ENCODE measurements at places on chromosomes 2 and 18. TPM values are rescaled to one million over a fixed set of nuclear protein-coding genes. Genes with fewer than 3 reads are reported as not detected.

The TRAK2 gene
- total RNA-seq, result 78.1 TPM

The NOSTRIN gene
- 21.5 TPM for total RNA-seq

The PLGLB1 gene
- total RNA-seq, result 2.0 TPM

The B4GALT6 gene
- total RNA-seq, result 4.5 TPM

The RAMP1 gene
- 172 TPM for total RNA-seq

The SIX2 gene
- under 0.01 TPM for total RNA-seq

The SPC25 gene
- not detected for total RNA-seq

The CD8A gene
- total RNA-seq, result 0.83 TPM

GRCh38 chr18:3456686-3457069, 6.7 kb downstream of the TGIF1 start:
- H3K36me3 ChIP-seq, result peaks cover 34% of the 10 kb centered on the region
- peaks cover 57% of the 10 kb centered on the region for H3K4me1 ChIP-seq
- no peak overlapping the region for H3K4me3 ChIP-seq
- no peak for DNase-seq
- H3K27me3 ChIP-seq, result no peaks in the 10 kb centered on the region
- H3K27ac ChIP-seq, result no peak overlapping the region

DNA sequence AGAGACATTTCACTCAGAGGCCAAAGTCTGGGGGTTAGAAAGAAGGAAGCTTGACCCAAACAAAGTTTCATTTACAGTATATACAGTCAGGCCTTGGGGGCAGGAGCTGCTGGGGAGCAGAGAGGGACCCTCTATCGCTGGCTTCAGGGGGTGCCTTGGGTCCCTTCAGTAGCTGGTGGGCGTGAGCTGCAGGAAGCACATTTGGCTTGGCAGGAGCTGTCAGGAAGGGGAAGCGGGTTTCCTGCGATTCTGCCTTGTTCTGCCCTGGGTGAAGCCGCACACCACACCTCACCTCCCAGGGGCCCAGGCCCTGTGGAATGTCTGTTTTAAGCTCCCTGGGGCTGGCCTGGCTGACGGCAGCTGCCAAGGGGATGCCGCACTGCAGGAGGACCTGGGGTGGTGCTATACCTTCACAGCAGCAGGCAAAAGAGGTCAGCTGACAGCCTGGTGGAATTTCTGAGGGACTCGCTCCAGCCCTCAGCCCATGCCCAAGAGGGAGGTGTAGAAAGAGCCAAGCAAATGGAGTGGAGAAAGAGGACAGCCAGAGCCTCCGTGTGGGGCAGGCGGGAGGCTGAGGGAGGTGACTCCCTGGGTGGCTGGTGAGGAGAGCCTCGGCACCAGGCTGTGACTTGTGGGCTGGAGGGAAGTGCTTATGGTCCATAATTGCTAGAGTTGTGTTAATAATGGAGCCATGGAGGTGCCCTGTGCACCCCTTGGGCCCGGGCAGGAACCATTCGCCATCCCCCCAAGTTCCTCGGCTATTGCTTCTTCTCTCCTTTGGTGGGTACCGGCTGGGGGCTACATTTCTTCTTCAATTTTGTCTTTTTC, 43.9 kb downstream of the PSD4 start:
- no peak overlapping the region for H3K4me3 ChIP-seq
- peaks cover 40% of the 10 kb centered on the region for H3K4me1 ChIP-seq
- H3K27me3 ChIP-seq, result no peaks in the 10 kb centered on the region
- peak overlapping the region; percentile 66 for H3K27ac ChIP-seq

- no peak overlapping the region for H3K27ac ChIP-seq
- no peaks in the 10 kb centered on the region for H3K36me3 ChIP-seq
- no peaks in the 10 kb centered on the region for H3K27me3 ChIP-seq
- H3K4me1 ChIP-seq, result no peaks in the 10 kb centered on the region
- H3K4me3 ChIP-seq, result no peak overlapping the region
- DNase-seq, result no peak
Measured at GRCh38 chr18:63062246-63062645, 257.3 kb downstream of the BCL2 start.

- H3K4me1 ChIP-seq, result peaks cover 60% of the 10 kb centered on the region
- no peak overlapping the region for H3K27ac ChIP-seq
- H3K27me3 ChIP-seq, result peaks cover 26% of the 10 kb centered on the region
- DNase-seq, result no peak
- no peaks in the 10 kb centered on the region for H3K36me3 ChIP-seq
Measured at GRCh38 chr2:72141032-72141645, 6.5 kb downstream of the CYP26B1 start.

DNA sequence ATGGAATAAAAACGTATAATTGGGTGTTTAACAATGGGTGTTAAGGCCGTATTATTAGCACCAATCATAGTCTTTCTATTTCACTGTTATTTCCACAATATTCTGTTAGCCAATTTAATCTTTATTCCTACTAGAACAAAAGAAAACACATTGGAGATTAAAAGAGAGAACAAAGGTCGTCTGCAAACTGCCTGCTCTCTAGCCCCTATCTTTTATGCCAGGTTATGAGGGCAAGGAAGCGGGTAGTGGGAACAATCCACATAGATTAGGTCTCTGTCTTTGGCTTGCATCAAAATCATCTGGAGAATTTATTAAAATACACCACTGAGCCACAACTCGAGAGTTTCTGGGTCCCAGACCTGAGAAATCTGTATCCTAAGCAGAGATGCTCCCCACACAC, 69.4 kb upstream of the DSC1 start:
- H3K27me3 ChIP-seq, result no peaks in the 10 kb centered on the region
- H3K27ac ChIP-seq, result no peak overlapping the region
- no peak for DNase-seq
- no peaks in the 10 kb centered on the region for H3K36me3 ChIP-seq

GRCh38 chr2:72780477-72780876, 45.4 kb downstream of the EXOC6B start:
- H3K27me3 ChIP-seq, result no peaks in the 10 kb centered on the region
- peaks cover 16% of the 10 kb centered on the region for H3K4me1 ChIP-seq
- DNase-seq, result no peak
- no peaks in the 10 kb centered on the region for H3K36me3 ChIP-seq

GRCh38 chr18:76686737-76687231, 135.6 kb upstream of the ZNF236 start:
- peaks cover 3% of the 10 kb centered on the region for H3K4me1 ChIP-seq
- H3K27me3 ChIP-seq, result peaks cover 27% of the 10 kb centered on the region
- H3K27ac ChIP-seq, result peak overlapping the region; percentile 36
- no peak overlapping the region for H3K4me3 ChIP-seq

GRCh38 chr2:182302174-182302573, 124.7 kb downstream of the PDE1A start:
- no peaks in the 10 kb centered on the region for H3K27me3 ChIP-seq
- H3K4me3 ChIP-seq, result no peak overlapping the region
- H3K27ac ChIP-seq, result no peak overlapping the region
- DNase-seq, result no peak
- no peaks in the 10 kb centered on the region for H3K4me1 ChIP-seq
- no peaks in the 10 kb centered on the region for H3K36me3 ChIP-seq

GRCh38 chr2:212392043-212392442, 146.6 kb downstream of the ERBB4 start:
- H3K27me3 ChIP-seq, result no peaks in the 10 kb centered on the region
- no peak overlapping the region for H3K4me3 ChIP-seq
- DNase-seq, result no peak

GRCh38 chr2:131056932-131057287, 36.4 kb downstream of the FAM168B start:
- H3K27ac ChIP-seq, result no peak overlapping the region
- H3K4me1 ChIP-seq, result peaks cover 53% of the 10 kb centered on the region
- H3K36me3 ChIP-seq, result peaks cover 41% of the 10 kb centered on the region
- DNase-seq, result no peak
- no peaks in the 10 kb centered on the region for H3K27me3 ChIP-seq

DNA sequence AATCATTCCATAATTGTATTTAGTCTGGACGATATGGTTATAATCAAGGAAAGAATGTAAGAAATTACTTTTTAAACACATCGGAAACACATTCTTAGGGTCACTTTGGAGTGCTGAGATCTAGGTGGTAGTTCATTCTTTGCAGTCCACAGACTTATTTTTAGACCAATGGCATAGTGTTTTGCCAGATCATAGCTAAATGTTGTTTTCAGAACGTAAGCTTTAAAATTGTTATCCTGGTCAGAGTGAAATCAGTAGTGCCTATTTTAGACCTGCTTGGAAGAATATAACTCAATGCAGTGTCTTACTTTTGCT, 4.3 kb downstream of the MYL12A start:
- H3K4me3 ChIP-seq, result peak overlapping the region; percentile 24
- H3K36me3 ChIP-seq, result peaks cover 35% of the 10 kb centered on the region
- peaks cover 80% of the 10 kb centered on the region for H3K4me1 ChIP-seq
- DNase-seq, result no peak
- H3K27ac ChIP-seq, result peak overlapping the region; percentile 99

GRCh38 chr18:13217971-13218367, 591 bp upstream of the LDLRAD4 start:
- H3K27me3 ChIP-seq, result no peaks in the 10 kb centered on the region
- no peak for DNase-seq
- peak overlapping the region; percentile 94 for H3K4me3 ChIP-seq
- H3K27ac ChIP-seq, result peak overlapping the region; percentile 87
- no peaks in the 10 kb centered on the region for H3K36me3 ChIP-seq
- H3K4me1 ChIP-seq, result peaks cover 57% of the 10 kb centered on the region

GRCh38 chr18:76932026-76932819, 109.9 kb downstream of the ZNF236 start:
- peaks cover 10% of the 10 kb centered on the region for H3K36me3 ChIP-seq
- H3K27ac ChIP-seq, result no peak overlapping the region
- no peak for DNase-seq
- no peaks in the 10 kb centered on the region for H3K4me1 ChIP-seq
- no peak overlapping the region for H3K4me3 ChIP-seq

Measured in esophagus muscularis mucosa (tissue), 4 donors.